ENCODE measurements at places on chromosomes 12 and 14.

GRCh38 chr12:22491034-22491433 lies 53.3 kb downstream of the C2CD5 start:
- DNase-seq: no peak

- no peak for DNase-seq
Measured at GRCh38 chr12:12725956-12726554, 8.9 kb downstream of the CDKN1B start.

GRCh38 chr12:70885956-70886355 lies 34.6 kb downstream of the PTPRR start:
- DNase-seq: no peak

- DNase-seq: no peak
Measured at GRCh38 chr12:92654929-92655328, 47.9 kb upstream of the PLEKHG7 start.

GRCh38 chr12:115942346-115942745 lies 335.1 kb downstream of the MED13L start:
- DNase-seq: no peak

- no peak for DNase-seq
Measured at GRCh38 chr12:116635487-116635886, 76.3 kb downstream of the MAP1LC3B2 start.

DNA sequence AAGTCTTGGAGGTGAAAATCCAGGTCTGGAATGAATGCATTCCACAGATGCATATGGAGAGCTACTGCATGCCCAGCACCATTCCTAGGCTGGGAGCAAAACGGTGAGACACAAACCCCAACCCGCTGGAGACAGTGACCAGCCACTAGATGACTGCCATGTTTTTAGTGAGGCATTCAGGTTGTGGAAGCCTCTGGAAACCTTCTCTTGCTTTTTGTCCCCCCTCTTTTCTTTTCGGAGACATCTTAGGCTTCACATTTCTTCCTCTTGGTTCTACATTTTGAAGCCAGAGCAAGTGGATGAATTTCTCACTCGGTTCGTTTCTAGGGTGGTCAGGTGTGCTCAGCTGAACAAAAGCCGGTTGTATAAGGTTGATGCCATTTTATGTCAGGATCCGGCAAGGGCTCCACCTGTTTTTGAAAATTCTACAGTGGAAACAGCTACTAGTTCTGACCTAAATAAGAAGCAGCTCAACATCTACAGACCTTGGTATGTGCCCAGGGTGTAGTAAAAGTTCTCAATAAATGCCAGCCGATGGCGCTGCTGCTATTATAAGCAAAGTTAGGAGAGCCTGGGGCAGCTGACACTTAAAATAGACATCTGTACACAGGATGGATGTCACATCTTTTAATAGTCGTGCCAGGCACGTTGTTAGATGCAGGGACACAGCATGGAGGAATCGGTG lies 1.8 kb upstream of the ZNF839 start:
- no peak for DNase-seq

DNA sequence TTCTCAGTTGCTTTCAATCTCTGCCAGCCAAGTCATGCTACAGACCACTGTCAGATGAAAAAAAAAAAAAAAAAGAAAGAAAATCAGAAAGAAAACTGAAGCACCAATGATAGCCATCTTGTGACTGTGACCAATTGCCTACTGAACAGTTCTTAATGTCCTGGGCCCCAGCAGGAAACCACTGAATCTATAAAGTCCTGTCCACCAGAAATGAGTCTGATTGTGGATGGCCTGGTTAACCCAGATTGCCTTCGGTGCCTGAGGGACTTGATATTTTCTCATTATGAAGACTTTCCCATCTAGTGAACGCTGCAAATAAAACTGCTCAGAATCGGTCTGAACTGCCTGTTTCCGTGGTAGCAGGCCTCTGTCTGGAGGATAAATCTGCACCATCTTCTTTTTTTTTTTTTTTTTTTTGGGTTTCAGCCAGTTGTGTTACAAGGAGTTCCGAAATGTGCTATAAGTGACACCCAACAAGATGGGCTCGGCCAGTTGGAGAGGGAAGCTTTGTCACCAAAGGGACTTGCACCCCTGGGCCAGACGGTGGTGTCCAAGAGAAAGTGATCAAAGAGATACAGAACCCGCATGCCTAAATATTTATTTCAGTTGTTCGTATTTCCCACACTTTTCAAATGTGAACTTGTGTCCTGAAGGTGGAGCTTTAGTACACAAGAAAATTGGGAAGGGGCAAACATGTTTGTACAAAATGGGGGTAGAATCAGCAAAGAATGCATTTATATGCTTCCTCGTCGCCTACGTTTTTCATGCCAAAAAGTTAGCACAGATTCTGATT lies 3.0 kb upstream of the PLXNC1 start:
- DNase-seq: no peak

Data from stimulated activated CD8-positive, alpha-beta memory T cell treated with anti-CD3 and anti-CD28 coated beads, Interleukin-4, amount 100 ng/mL, for 24 hours (primary cell).